ENCODE measurements at places on chromosomes 11 and 22.

DNA sequence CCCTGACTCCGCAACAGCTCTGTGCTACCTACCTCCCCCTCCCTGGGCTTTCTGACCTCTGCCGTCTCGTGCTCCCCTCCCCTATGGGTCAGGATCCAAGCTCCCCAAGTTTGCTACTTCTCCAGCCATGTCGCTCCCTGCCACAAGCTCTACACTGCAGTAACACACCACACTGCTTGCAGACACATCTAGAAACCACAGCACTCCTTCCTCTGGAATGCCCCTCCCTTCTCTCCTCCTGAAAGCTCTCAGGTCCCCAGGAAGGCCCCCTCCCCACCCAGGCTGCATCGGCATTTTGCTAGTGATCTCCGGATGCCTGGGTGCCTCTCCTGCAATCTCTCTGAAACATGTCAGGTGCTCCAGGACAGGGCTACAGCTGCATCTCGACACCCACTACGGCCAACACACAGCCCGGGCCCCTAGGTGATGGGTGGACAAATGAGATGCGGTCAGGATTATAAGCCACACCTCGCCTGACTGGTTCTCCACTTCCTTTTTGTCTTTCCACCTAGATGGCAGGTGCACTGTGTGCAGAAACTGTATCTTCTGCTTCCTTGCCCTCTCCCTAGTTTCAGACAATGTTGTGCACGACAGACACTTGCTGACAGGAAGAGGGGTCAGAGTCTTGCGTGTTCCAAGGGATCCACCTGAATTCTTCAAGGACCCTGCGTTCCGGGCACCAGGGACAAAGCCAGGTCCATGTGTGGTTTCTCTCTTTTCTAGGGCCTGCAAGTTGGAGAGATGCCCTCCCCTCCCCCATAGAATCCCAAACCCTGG lies 22.9 kb downstream of the RPUSD4 start:
- no peak for DNase-seq

GRCh38 chr11:20321177-20321576 lies 42.3 kb upstream of the HTATIP2 start:
- DNase-seq = no peak

- DNase-seq = no peak
Observed at GRCh38 chr22:49871482-49871881, 17.8 kb downstream of the ZBED4 start.

GRCh38 chr11:117752721-117753237 lies 44.2 kb downstream of the DSCAML1 start:
- DNase-seq = no peak

DNA sequence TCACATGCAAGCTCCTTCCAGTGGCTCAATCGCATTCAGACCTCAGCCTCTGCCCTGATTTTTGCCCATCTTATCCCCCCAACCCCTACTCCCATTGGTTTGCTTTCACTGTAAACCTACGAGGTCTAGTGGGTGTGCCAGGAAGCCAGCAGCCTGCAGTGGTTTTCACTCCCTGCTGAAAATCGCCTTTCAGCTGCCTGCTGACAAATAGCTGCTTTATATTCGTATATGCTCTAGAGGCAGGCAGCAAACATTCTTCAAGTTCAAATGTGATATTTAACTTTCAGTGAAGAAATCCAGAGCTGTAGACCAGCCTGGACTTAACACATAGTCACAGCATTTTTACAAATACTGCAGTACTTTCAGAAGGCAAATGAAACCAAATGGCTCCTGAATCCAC lies 92.8 kb upstream of the APOA1 start:
- DNase-seq = no peak

GRCh38 chr11:120587299-120587698 lies 75.8 kb downstream of the GRIK4 start:
- no peak for DNase-seq

- no peak for DNase-seq
Observed at GRCh38 chr22:49728570-49729271, 99.0 kb downstream of the BRD1 start.

- no peak for DNase-seq
Observed at GRCh38 chr22:27397954-27398342, 403.6 kb downstream of the MN1 start.

DNA sequence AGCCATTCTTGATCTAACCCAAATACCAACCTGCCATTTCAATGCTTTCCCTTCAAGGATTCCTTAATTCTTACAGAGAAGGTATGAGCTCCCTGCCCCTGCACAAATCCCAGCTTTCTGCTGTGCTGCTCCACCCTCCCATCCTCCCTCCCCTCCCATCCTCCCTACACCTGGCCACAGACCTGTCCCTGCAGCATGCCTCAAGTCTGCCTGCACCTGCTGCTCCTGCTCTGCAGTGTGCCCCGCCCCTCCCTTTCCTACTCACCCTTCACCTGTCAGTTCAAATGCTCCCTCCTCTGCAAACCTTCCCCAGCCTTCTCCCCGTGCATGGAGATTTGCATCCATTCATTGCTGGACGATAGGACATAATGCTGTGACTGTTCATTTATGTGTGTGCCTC lies 139.9 kb upstream of the NARS2 start:
- peak; percentile 88 for DNase-seq

DNA sequence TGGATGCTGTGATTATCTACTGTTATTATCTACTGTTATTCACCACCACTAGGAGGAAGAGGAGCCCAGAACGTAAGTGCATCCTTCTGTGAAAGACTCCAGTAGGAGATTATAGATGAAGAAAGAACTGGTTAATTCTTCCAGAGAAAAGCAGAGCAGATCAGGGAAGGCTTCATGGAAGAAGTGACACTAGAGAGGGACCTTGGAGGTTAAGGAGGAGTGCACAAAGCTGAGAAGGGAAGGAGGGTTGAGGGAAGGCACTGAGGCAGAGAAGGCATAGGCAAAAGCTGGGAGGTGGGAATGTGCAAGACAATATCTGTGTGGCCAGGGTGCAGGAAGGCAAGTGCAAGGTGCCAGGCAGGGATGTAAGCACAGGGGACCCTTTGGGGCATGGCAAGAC lies 13.5 kb downstream of the CRYBB1 start:
- no peak for DNase-seq

GRCh38 chr11:66862559-66863037 lies 5.7 kb downstream of the LRFN4 start:
- no peak for DNase-seq

GRCh38 chr11:6420677-6421076 lies 1.8 kb upstream of the APBB1 start:
- DNase-seq = no peak

- DNase-seq = no peak
Observed at GRCh38 chr22:34688825-34689224, 377.1 kb upstream of the ISX start.

- no peak for DNase-seq
Observed at GRCh38 chr11:128715691-128716561, 22.1 kb downstream of the FLI1 start.

GRCh38 chr22:29427176-29427760 lies 11.1 kb upstream of the RFPL1 start:
- no peak for DNase-seq

DNA sequence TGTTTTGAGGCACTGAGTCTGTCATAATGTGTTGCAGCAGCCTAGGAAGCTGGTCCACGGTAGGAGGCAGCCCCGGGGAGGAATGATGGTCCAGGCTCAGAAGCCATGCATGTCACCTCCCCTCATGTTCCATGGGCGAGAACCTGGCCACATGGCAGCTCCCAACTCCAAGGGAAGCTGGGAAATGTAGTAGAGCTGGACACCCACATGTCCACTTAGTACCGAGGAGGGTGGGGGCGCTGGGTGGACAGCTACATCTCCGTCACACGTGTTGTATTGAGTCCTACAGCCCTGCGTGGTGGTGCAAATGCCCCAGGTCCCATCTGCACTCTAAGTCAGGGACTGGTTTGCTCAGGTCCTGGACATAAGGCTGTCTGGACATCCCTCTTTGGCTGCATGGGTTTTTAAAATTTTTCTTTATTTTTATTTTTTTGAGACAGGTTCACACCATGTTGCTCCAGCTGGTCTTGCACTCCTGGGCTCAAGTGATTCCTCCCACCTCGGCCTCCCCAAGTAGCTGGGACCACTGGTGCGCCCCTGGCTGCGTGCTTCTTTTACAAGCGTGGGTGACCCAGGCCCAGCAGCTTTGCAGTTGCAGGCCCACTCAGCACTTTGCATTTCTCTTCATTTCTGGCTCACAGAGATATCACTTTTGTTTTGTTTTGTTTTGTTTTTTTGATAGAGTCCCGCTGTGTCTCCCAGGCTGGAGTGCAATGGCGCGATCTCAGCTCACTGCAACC lies 3.9 kb upstream of the CTTN start:
- DNase-seq = no peak

DNA sequence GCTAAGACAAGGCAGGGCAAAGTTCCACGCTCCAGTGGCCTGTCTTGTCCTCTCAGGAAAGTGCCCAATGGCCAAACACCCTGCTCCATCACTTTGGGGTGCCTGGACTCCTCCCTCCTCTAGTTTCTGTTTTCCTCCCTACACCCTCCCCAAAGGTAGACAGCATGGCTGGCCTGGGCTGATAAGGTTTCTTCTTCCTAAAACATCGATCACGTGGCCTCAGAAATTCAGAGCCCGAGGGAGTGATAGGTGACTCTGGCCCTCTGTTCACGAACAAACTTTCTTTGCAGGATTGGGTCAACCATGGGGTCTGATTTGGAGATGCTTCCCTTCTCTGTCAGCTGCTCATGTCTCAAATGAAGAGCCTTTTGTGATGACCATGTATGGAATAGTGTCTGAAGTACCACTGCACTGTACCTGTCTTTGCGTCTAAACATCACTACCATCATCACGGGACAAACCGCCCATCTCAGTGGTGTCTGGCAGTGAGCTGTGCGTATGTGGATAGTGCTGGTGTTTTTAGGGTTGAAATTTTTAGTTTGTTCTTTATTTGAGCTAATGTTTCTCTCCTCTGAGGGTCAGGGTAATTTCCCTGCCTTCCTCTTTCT lies 6.1 kb downstream of the MICAL2 start:
- no peak for DNase-seq

GRCh38 chr11:69686856-69687255 lies 11.7 kb upstream of the LTO1 start:
- no peak for DNase-seq

DNA sequence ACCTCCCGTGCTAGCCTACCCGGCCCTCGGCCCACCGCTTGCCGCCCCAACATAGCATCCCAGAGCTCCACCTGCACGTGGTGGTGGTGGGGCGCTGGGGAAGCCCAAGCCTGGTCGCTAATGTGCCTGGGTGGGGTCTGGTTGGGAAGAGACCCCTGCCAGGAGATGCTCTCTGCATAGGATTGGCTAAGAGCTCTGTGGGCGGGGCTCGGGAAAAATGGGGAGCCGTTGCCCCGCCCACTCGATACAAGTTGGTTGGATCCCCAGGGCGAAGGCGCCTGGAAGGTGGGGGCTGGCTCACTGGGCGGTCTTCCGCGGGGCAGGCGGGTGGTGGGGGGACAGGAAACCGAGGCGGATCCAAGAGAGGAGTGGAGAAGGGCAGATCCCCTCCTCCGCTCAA lies 7.6 kb downstream of the LRRC10B start:
- no peak for DNase-seq

- no peak for DNase-seq
Observed at GRCh38 chr11:58796333-58796732, 48.2 kb downstream of the GLYATL2 start.

DNA sequence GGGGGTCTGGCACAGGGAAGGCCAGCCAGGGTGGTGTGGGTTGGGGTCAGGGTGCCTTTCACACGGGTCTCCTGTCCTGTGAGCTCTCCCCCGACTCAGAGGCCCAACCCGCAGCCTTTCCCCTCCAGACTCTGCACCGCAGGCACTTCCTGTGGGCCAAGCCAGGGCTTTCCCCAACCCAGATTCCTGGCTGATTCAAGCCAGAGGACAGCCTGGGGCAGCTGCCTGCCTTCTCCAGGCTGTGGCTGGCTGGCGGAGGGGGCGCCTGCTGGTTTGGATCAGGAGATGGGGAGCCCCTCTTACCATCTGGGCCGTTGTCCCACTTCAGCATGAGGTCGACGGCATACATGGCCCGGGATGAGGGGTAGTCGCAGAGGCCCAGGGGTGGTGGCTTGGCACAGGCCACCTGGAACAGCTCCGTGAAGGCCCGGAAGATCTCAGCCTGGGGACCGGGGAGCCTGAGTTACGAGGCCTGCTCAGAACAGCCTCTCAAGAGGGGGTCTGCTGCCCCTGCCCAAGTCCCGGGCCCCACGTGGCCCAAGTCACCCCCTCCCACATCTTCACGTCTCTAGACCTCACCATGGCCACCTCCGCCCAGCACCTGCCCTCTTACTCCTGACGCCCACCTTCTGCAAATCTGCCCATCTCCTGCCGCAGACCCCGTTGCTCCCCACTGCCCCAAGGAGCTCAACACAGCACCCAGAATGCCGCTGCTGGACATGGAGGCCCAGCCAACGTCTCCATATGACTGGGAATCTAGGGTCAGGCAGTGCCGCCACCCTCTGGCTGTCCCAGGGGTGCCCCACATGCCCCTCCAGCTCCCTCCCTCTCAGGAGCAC lies 17.3 kb downstream of the TSPO start:
- DNase-seq = no peak
